ENCODE measurements at places on chromosomes 4 and X.
A peak's percentile ranks its signal among the peaks of the same experiment; 100 is the strongest.

DNA sequence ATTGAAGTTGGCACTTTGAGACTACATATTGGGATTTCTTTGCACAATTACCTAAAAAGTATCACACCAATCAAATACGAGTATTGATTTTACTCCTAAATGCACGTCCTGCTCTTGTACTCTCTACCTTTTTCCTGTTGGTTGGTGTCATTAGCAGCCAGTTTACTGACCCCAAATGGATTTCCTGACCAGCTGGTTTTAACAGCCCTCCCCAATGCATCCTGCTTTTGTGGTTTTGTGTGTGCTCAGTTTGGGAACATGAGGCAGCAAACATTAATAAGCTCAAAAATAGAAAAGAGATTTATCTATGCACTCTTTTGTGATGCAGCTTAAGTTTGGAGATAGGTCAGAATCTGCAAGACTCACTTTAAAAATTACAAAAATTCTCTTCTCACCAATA lies 230.3 kb downstream of the MAPK10 start:
- DNase-seq, result no peak

DNA sequence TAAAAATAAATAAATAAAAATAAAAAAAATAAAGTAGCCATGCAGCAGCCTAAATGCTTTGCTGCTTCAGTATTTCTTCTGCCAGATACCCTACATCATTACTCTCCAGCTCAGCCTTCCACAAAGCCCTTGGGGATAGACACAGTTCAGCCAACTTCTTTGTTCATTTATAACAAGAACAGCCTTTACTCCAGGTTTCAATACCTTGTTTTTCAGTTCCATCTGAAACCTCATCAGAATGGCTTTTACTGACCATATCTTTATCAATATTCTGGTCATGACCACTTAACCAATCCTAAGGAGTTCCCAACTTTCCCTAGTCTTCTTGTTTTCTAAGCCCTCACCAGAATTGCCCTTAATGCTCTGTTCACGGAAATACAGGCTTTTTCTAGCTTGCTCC lies 128.3 kb upstream of the MED14 start:
- DNase-seq, result no peak

DNA sequence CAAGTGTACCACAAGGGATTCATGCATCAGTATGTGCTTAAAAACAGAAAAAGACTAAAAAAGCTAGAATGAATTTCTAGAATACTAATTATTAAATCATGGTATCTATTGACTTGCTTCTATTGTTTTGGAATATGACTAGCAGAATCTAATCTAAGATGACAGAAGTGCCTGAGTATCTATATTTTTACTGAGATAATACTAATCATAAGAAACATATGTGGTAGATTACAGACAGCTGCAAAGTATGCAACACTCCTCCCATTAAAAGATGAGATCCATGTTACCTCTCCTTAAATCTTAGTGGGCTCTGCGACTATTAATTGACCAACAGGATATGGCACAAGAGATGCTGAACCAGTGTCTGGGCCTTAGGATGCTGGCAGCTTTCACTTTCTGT lies 89.4 kb downstream of the COL25A1 start:
- no peak for DNase-seq

DNA sequence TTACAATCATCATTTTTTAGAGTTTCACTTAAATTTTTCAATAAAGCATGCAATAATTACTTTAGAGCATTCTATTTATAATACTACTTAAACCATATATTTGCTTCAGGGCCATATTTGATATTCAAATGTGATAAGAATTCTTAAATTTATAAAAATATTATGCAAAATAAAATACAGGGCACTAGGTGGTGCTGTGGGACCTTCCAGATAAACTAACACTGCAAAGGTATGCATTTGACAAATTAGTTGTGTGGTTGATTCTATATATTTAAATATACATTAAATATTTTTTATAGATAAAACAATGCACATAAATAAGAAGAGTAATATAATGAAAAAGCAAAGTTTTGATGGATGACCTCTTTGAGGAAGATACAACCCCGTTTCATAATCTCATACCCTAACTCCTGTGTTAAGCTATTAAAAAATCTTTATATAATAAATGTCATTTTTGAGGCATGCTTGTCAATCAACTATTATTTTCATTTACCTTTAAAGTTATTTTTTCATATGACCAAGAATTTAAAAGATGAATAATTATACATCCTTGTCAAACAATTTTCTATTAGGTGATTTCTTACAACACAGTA lies 128.4 kb downstream of the REELD1 start:
- DNase-seq, result peak; percentile 44

GRCh38 chr4:165493359-165493758 lies 114.6 kb downstream of the CPE start:
- DNase-seq, result peak; percentile 64

DNA sequence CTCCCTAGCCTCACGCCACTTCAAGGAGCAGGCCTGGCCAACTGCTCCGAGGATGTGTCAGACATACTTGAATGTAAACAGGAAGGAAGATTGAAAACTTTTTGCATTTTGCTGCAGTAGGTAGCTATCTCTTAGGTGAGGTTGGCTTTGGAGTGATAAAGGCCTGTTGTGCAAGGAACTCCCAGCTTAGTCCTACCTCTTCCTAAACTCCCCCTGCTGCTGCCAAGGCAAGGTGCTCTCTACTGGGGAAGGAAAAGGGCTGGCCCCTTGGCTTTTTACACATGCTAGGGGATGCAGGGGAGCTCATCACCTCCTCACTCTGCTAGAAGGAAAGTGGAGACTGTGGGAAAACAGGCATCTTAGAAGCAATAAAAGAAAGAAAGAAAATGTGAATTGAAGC lies 10.7 kb upstream of the BRS3 start:
- no peak for DNase-seq

DNA sequence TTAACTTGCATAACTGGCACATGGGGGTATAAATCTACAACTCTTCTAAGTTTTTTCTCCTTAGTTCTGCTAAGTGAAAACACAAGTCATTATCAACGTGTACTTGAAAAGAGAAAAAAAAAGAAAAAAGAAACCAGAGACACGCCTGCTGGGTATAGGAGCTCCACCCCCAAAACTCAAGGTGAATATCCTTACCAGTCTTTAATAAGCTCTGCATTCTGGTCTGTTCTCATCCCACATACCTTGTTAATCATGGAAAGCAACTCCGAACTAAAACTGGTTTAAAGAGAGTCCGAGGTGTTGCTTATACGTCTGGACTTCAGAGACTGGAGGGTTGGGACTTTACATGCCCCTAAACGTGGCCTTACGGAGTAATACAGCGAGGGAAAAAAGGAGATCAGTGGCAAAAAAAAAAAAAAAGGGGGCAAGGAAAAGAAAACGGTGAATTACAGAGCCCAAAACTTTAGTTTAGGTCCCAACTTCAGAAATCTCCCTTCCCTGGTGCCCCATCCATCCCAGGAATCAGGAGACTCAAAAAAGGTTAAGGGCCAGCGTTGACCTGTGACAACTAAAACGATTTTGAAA lies 1.0 kb downstream of the PGRMC2 start:
- peak; percentile 59 for DNase-seq

- DNase-seq, result no peak
These were observed 136.1 kb downstream of the STIM2 start for GRCh38 chr4:26996745-26997144.

DNA sequence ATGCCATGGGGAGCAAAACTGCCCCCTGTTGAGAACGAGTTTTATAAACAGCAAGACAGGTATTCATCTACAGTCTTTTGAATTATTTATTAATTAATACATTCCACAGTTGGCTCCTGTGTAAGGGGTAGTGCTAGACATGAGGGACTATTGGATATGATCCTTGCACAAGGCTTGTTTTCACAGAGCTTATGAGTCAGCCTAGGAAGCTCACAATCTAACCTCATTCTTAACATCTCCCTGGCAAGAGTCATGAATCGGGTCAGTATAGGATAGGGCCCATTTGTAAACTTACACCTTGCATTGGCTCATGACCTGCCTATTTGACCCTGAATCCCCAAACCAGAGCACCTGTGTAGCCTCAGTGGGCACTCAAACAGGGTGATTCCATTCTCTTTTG lies 209.1 kb upstream of the HCCS start:
- DNase-seq, result peak; percentile 61

- no peak for DNase-seq
These were observed 11.0 kb downstream of the SRD5A3 start for GRCh38 chr4:55356991-55357461.

- no peak for DNase-seq
These were observed 107.3 kb downstream of the PTTG2 start for GRCh38 chr4:38067499-38067898.

DNA sequence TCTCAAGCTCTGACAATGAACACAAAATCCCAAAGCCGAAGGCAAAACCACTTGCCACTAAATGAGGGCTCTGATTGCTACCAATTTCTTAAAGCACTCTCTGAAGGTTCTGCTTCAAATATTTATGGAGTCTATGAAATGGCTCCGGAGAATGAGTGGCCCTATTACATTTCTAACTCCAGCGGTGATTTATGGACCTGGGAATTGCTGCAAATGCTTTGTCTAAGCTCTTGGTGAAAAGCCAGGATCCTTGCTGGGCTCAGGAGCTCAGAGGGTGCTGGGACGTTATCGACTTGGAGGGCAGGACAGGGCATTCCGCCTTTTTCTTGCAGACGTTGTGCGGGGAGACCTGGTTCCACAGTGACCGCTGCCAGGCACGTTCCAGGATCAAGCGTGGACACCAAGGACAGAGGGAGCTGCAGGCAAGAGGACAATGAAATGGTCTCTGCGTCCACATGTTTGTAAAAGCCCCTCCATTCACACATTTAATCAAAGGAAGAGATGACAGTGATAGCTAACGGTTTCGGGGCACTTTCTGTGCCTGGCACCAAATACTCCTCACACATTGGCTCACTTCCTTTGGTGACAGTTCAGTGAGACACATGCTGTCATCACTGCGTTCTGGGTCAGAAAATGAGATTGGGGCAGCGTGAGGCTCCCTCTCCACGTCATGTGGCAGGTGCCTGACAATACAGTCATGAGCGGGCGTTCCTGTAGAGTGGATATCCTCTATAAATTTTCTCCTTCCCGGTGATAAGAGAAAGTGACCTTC lies 58.8 kb downstream of the C4orf50 start:
- no peak for DNase-seq

GRCh38 chr4:87565746-87566145 lies 36.6 kb upstream of the SPARCL1 start:
- DNase-seq, result no peak

DNA sequence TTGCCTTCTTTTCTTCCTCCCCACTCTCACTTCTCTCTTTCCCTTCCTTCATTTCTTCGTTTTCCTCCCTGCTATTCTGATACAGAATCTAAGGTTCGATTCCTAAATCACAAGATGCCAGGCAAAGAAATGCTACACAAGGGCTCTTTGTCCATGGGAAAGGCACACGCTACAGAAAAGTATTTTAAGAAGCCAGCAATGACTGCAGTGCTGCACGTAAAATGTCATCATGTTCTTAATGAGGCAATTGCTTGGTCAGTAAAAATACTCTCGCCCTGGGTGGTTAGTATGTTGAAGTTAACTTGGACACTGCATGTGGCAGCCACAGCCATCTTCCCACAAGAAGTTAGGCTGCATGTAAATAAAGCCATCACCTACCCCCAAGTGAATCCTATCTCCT lies 178.4 kb downstream of the DHX15 start:
- DNase-seq, result no peak

DNA sequence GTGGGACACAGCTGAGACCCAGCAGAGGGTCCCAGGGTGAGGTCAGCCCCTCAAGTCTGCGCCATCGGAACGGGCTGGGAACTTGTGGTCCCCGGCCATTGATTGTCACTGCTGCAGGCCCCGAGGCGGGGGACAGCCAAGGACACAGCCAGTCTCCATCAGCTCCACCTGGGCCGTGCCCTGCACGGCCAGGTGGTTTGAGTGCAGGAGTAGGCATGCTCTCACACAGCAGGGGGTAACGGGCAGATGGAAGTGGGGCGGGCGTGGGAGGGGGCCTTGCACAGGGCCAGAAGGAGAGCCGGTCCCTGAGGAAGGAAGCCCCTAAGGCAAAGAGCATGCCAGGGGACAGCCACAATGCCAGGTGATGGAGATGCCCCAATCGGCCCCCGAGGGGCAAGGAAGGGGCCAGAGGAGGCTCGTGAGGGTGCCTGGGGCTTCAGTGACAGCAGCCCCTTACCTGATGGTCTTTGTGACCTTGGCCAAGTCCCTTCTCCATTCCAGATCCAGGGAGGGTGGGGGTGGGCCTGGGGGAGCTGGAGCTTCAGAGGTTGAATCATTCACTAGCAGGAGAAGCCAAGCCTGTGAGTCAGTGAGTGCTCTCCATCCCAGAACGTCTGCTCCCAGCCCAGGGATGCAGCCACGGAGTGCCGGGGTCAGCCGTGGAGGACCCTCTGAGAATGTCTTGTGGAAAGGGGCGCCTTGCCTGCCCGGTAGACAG lies 2.3 kb downstream of the ATP2B3 start:
- peak; percentile 68 for DNase-seq

DNA sequence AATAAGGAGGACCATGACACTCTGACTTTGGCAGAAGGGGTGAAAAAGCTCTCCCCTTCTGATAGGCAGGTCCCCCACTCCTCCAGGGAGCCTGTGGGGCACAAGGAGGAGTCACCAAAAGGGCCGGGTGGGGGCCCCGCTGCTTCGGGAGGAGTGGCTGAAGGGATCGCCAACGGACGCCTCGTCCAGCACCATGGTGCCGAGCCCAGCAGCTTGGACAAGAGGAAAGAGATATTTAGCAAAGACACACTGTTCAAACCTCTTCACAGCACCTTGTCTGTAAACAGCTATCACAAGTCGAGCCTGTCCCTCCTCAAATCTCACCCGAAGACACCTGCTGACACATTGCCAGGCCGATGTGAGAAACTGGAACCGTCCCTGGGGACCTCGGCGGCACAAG lies 105.6 kb downstream of the STOX2 start:
- no peak for DNase-seq

DNA sequence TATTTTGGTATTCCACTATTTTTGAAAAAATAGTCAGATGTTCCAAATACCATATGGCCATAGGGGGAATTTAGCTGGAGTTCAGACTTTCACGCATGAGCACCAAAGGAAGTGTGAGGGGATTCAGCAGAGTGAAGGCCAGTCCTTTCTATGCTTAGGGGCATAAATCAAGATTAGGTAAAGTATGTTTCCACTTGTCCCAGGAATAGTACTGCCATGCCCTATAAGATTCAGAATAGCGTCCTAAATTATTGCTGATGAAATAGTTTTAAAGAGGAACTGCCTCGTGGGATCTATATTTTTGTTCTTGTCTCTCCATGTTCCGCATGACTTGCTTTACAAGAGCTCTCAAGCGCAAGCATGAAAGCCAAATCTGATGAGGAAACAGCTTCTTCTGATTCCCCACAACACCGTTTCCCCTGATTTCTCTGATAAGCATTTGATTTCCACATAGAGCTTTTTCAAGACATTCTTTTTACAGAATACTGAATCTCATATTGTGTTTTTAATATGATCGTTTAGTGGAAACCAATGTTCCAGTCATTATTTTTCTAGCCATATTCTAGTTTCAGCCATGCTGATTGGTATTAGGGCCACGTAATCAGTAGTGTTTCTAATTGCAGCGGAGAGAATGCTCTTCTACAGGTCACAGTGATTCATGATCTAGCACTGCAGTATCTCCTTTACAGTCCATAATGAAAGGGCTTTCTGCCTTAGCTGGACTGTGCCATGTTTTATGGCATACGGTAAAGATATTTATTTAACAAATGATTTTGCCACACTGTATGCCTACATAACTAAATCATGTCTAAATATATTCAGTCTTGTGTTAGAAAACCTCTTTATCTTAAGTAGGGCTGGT lies 492.3 kb downstream of the CENPC start:
- no peak for DNase-seq

Measured in fibroblast of skin of right biceps (primary cell).